ENCODE measurements at places on chromosomes 3 and 15.

DNA sequence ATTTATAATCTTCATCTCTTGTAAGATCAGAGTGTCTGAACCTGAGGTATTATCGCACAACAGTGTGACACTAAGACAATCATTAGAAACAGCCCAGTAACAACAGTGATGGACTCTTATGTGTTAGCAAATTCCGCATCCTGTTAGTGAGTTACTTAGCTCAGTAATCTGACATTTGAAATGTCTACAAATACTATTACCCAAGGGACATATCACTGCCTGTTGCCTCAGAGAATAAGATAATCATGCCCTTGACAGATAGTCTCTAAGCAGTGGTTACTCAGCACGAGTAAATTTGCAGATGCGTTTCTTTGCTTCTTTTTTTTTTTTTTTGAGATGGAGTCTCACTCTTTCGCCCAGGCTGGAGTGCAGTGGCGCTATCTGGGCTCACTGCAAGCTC is 13.4 kb upstream of the RTP1 start:
- DNase-seq = no peak

DNA sequence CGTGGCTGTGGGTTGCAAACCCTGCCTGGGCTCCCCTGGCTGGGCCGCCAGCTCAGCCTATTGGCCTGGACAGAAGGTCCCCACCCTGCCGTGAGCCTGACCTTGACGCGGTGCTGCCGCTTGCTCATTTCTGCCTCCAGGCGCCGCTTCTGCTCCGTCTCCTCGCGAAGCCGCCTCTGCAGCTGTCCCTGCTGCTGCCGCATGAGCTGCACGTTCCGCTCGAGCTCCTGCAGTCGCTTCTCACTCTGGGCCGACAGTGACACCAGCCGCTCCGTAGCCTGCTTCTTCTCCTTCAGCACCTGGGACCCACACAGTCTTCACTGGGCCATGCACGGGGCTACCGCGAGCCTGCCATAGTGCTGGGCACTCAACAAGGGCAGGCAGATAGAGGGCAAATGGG is 21.7 kb downstream of the KIF7 start:
- no peak for DNase-seq

DNA sequence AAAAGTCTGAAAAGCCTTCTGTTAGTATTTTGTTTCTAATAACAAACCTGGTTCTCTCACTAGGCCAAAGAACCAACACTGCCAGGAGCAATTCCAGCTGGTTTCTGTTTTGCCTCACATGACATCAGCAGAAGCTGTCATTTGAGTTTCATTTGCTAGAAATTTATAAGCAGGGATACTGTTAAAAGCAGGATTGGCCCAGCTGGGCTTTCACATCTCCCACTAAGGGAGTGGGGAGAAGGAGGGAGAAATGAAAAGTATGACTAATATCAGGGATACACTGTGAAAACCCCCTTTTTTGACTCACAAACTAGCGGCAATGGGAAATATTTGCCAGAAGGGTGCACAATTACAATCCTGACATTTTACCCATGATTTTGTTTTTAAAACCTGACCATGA is 5.3 kb downstream of the CCDC80 start:
- no peak for DNase-seq

GRCh38 chr15:79083154-79083553 is 7.4 kb downstream of the RASGRF1 start:
- no peak for DNase-seq

- DNase-seq = no peak
Observed at GRCh38 chr3:52310861-52311575, 5.1 kb upstream of the DNAH1 start.

DNA sequence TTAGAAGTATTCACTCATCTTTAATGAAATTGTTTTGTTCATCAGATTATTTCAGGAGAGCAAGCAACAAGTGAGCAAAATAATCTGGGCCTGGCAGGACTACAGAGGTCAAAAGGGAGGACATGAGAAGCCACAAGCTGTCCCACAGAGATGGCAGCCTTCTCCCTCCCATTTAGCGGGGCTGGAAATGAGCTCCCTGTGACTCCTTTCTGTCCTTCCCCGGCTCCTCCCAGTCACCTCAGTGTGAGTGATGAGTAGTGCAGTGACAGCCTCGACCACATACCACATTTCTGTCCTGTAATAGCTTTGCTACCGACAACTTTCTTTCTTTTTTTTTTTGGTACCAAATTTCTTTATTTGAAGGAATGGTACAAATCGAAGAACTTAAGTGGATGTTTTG is 38.0 kb downstream of the RAB7A start:
- DNase-seq = no peak

DNA sequence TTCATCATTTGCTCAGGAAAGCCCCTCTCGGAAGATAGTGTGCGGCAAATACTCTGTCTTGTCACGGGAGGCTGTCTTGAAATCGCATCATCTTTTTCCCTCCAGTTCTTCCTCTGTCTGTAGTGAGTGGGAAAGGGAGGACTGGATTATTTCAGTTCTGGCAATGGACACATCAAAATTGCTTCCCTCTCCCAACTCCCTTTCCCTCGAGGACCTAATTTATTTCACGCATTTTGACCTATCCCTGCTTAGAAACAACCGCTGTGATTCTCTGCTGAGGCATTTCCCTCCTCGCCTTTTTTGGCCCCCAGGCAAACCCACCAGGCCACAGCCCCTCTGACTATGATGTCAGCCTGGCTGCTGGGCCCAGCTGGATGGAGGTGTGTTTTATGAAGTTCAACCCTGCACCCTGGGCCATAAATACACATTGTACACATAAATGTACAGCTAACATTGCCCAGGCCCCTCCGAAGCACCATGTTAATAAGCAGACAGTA is 138.7 kb upstream of the LRTM1 start:
- DNase-seq = no peak

GRCh38 chr15:36429707-36430106 is 149.7 kb upstream of the CDIN1 start:
- DNase-seq = no peak

- DNase-seq = no peak
Observed at GRCh38 chr3:169666376-169667165, 3.1 kb upstream of the MECOM start.

DNA sequence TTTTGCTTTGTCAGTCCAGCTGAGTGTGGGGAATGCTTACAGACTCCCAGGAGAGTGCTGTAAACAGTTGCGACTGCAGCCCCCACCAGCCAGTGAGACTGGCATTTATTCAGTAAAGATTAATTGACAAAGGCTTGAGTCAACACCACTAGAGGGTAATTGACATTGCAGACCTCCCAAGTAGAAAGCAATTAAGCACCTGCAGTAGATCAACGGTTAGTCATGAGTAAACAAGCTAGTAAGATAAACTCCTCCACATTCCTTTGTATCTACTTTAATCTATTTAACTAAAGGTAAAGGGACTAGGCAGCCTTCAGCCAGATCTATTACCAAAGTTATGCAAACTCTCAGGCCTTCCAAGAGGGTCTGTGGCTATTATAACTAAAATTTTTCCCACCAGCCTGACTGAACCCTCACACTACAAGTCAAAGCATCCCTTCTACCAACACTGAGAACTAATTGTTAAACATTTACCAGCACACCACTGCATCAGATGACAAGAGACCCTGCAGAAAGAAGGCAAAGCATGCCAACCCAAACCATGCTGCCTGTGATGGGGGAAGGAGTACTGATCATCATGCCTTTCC is 30.5 kb upstream of the GALNT15 start:
- DNase-seq = no peak

DNA sequence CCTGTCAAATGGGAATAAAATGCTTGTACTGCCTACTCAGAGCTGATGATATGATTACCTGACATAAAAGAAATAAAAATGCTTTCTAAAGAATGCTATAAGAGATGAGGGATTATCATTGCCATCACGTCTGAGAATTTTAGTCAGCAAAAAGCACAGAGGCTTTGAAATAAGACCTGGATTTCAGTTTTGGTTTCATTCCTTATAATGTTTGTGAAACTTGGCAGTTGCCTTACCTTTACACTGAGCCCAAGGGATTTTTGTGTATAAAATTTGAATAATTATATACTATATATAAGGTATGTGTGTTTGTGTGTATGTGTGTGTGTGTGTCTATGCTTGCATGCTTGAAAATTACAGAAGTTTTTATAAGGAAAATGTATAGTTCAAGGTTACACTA is 634.8 kb upstream of the BCHE start:
- no peak for DNase-seq

DNA sequence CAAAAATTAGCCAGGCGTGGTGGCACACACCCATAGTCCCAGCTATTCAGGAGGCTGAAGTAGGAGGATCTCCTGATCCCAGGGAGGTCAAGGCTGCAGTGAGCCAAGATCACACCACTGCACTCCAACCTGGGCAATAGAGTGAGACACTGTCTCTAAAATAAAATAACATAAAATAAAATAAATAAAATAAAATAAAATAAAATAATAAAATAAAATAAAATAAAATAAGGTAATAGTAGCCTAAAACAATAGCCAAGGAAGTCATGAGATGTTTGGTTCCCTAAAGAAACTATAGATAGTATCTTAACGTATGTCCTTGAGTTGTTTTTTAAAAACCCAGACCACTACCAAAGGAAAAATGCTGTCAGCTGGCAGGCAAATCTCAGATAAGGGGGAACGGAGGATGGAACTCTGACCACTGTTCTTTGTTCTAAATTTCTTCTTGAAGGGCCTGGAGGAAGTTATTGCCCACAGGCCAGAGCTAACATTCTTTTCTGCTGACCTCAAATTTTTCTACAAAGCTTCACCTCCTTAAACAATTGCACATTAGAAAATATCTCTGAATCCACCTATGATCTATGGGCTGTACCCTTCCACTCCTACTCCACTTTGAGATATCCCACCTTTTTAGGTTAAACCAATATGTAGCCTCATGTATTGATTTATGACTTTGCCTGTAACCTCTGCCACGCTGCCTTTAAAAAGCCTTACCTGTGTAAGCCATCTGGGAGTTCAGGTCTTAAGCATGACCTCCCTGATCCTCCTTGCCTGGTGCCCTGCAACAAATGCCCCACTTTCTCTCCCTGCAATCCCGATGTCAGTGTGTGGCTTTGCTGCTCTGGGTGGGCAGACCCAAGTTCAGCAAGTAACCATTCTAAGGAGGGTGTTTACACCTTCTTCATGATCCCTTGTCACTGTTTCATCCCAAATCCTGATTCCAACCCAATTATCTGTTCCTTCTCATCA is 126.2 kb upstream of the BHLHE40 start:
- DNase-seq = no peak

GRCh38 chr3:6281662-6282061 is 579.3 kb upstream of the GRM7 start:
- DNase-seq = no peak

- DNase-seq = no peak
Observed at GRCh38 chr3:39209329-39209970, 17.1 kb upstream of the XIRP1 start.

DNA sequence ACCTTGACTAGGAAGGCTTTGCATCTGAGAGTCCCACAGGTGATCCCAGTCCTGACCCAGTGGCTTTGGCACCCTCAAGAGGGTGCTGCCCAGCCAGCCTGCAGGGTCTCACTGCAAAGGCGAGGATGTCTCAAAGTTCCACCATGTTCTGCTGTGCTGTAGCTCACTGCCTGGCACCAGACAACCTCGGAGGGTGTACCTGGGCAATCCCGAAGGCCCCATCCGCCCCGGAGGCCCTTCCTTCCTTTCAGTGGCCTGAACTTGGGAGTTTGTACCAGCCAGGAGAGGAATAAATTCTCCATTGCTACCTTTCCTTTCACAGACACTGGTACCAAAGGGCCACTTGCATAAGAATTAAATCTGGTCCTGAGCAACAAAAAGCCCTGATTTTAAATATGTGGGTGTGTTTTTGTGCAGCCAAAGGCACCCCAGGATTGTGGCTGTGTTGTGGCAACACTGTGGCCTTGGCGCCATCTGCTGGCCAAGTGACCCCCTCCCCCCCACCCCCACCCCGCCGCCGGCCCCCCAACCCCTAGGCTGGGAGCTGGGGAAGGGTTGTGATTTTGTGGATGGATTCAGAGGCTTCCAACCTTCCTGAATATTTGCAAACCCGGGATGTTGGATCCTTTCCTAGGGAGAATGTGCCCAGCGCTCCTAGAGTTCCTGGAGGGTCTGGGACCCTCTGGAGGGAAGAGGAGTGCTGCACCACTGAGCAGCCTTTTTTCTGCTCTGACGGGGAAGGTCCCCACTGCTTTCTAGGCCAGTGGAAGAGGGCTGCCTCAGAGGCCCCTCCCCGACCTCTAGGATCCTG is 9.7 kb upstream of the PTPN23 start:
- DNase-seq = no peak

DNA sequence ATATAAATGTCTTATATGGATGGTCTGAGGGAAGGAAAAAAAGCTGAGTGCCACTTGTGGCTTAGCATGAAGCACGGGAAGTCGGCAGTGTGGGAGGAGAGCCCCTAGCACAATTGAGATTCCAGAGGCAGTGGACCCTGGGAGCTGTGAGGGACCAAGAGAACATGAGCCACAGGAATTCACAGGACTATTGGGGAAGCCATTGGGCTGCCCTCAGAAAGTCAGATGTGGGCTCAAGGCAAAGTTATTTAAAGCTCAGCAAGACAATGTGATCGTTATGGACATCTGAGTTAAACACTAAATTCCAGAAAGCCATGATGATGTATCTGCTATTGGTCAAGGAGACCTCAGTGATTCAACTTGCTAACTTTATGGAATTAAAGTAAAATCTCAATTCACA is 380.8 kb upstream of the IL12A start:
- no peak for DNase-seq

DNA sequence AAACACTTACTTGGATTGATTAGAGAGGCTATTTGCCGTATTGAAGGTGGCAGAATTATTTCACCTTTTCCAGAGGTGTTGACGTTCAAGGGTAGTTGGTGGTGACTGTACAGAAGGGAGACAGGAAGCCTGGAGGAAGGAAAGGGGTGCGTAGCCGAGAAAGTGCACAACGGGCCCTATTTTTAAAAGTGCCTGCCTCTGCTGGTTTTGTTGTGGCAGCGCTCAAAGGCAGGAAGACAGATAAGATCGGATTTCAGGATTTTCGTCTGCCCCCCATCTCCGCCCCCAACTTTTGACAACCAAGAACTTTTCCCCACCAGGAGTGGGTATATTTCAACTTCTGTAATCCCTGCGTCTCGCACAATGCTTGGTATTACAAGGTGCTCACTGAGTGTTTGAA is 38.5 kb downstream of the SMAD3 start:
- no peak for DNase-seq

DNA sequence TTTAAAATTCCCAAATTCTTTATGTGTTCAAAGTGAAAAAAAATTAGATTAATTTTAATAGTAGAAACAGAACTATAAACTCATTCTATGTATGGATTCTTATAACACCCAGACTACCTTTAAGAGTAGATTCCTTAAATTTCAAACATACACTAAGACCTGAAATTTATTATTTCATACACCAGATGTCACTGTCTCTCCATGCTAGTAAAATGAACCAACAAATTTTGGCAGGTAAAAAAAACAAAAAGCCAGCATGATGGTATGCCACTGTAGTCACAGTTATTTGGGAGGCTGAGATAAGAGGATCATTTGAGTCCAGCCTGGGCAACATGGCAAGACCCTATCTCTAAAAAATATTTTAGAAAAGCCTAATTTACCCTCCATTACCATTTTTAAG is 461.3 kb upstream of the NAALADL2 start:
- DNase-seq = peak; percentile 21

GRCh38 chr15:62578546-62578945 is 413.5 kb upstream of the C2CD4B start:
- no peak for DNase-seq
